ENCODE measurements at places on chromosomes 4 and X.

- DNase-seq: no peak
These were observed 27.6 kb downstream of the C4orf50 start for GRCh38 chr4:5990446-5991160.

- DNase-seq: no peak
These were observed 814.8 kb upstream of the GRID2 start for GRCh38 chr4:91488946-91489345.

DNA sequence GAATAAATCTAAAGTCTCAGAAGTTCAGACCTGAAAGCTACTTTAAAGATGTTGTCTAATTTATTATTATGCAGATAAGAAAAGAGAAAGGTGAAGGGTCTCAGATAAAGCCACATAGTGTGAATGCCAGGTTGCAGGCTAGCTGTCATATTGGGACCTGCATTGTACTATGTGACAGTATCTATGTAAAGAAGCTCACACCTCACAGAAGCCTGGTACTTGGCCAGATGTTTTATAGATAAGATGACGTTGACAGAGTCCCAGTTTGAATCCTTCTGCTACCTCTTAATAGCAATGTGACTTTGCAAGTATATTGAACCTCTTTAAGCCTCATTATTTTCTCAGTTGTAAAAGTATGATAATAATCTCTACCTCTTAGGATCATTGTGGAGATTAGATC lies 227.0 kb downstream of the SPRY1 start:
- DNase-seq: no peak

DNA sequence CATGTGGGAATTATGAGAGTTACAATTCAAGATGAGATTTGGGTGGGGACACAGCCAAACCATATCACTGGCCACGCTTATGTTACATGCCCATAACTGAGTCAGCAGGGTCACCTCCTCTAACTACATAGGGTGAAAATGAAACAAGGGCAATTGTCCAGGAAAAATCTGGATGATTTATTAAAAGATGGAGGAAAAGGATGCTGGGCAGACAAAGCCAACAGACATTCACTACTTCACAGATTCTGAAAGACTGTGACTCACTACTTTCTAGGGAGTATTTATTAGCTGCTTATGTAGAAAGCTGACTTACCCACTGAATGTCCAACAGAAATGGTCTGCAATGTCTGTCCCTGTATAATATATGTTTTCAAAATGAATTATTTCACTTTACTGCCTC lies 72.4 kb downstream of the APBB2 start:
- no peak for DNase-seq

GRCh38 chr4:185683896-185684295 lies 128.1 kb downstream of the SORBS2 start:
- no peak for DNase-seq

GRCh38 chr4:22677780-22678179 lies 15.0 kb upstream of the GBA3 start:
- DNase-seq: no peak

DNA sequence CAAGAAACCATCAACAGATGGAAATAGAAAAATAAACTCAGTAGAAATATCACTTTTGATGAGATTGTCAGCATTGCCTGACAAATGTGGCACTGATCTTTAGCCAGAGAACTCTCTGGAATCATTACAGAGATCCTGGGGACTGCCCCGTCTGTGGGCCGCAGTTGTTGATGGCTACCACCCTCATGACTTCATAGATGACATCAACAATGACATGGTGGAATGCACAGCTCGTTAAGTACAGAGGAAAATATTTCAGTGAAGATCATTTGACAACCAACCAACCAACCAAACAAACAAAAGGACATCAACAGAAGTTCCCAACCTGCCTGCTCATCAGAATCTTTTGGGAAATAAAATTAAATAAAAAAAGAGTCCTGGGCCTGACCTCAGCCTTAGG lies 132.6 kb downstream of the UCHL1 start:
- DNase-seq: no peak

GRCh38 chr4:140834839-140835495 lies 78.8 kb upstream of the TBC1D9 start:
- DNase-seq: no peak

DNA sequence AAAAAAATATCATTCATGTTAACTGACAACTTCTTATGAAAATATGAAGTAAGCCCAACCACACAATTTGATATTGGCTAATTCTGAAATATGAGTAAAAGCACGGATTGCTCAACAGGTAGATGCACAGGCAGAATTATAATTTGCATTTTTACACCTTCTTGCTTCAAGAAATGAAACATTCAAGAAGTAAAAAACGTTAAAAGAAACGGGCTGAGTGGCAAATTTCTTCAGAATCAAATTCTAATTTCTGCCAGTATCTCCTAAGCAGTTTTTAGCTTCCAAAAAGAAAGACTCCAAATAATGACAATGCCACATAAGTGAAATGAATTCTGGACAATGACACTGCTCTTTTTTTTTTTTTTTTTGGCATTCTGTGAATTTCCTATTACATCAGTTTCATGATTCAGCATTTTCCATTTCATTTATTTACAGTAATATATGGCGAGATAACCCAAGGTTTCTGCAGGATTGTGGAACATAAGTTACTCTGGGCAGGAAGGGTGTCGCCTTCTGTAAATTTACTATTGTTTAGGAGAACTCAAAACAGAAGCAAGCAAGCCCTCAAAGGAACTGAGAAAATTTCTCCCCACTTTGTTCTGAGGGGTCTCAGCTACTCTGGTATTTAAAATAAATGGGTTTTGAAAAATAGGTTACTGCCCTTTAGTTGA lies 1.4 kb downstream of the SEL1L3 start:
- DNase-seq: no peak

- no peak for DNase-seq
These were observed 354.0 kb downstream of the HS3ST1 start for GRCh38 chr4:11074581-11075241.

DNA sequence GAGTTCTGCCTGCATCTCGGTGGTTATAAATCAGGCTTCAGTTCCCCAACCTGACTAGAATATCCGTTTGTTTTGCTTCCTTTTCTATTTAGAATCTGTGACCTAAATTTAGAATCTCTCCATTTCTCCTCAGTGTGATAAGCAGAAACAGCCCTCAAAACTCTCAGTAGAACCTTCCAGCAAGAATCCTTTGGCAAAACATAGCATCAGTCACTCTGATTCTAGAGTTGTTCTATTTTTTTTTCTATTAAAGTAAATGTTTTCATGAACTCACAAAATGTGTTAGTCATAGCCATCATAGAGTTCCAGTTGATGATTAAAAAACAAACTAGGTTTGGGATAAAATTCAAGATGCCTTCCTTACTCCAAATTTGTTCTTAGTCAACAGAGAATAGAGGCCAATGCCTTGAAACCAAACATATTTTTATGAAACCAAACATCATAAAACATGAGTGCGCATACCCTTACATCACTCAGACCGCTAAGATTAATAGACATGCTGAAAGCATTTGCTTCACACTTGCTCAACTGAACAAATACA lies 13.2 kb upstream of the C1QTNF7 start:
- no peak for DNase-seq

- DNase-seq: no peak
These were observed 131.4 kb upstream of the ATP6AP2 start for GRCh38 chrX:40449396-40449795.

DNA sequence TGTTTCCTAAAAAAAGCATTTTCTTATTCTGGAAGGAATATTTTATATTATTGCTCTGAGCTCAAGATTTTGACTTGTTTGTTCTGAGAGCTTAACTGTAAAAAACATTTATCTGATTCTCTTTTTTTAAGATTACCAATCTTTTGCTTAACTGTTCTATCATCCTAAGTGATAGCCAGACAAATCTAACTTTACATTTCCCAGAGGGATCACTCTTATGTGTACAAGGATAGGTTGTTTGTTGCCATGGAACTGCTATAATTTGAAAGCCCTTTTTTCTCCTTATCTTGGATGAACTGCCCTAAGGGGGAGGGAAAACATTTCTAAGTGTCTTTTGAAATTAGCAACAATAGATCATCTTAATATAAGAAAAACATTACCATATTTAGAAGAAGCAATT lies 494.7 kb downstream of the TRAM1L1 start:
- no peak for DNase-seq

DNA sequence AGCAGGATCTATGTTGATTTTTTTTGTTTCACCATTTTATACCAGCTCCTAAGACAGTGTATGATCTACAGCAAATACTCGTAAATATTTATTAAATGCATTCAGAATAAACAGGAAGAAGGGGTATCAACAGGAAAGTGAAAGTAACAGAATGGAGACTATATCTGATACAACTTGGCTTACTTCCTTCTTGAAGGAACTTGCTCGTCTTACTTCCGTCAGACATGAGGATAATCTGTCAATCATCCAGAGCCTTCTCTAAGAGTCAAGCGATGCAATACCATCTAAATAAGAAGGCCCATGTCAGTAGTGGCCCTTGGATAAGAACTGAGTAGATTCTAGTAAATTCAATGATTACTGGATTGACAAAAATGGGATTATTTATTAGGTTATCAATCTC lies 84.2 kb downstream of the CAMK2D start:
- no peak for DNase-seq

DNA sequence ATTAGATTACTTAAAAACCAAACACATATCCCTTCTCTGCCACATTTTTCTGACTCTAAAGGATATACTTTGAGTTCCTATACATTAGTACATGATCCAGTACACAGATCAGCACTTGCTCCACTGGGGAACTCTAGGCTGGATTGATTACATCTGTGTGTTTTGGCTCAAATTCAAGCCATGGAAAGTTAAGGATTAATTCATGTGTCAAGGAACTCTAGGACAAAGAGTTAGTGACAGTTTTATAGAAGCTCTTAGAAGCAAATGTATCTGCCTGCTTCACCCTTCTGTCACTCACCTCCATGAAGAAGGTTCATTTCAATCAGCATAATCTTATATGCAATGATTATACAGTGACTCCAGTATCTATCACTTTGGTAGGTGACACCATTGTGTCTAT lies 43.2 kb downstream of the SCFD2 start:
- DNase-seq: no peak

- no peak for DNase-seq
These were observed 78.9 kb upstream of the SLC4A4 start for GRCh38 chr4:71259911-71260331.

DNA sequence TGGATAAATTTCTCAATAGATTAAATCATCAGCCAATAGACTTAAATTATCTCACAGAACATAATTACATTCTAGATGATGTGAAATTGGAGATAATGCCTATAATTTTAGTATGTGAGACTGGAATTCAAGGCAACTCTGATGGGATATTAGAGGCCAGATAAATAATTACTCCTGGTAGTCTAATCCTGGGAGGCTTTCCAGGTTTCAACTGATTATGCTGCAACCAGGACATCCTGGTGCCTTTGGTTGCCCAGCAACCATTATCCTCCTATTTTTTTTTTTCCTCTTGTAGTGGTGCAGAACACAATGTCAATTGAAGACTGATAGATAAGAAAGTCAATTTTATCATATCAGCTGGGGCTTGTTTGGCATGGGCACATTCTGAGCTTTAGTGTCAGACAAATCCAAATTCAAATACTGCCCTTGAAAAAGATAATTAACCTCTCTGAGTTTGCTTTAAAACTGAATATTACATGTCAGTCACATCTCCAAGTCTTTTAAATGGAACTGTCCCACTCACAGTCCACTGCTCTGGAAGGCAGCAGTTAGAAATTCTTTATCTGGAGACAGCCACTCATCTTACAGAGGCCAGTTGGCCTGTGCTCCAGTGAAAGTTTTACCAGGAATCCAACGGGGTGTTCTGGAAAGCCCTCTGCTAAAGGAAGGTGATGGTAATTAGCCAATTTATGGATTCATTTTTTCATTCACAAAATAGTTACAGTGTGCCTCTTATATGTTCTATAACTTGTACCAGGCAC lies 95.3 kb upstream of the GUCY1A1 start:
- DNase-seq: peak; percentile 33

DNA sequence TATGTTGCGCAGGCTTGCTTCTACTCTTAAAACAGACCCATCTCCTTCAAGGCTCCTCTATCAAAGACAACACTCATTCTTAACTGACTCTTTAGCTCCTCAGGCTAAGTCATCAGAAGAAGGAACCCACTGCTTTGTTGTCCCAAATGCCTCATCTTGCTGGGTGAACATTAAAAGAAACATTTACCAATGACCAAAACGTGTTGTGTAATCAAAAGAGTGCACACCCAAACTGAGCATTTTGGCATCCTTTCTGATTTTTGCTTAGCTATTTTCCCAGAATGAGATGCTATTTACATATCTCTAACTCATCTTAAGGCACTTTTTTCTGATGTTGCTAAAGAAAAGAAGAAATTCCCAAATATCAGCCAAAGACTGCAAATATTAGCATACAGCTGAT lies 131.7 kb upstream of the VCX3A start:
- DNase-seq: no peak

- DNase-seq: no peak
These were observed 199.3 kb downstream of the BMPR1B start for GRCh38 chr4:94957030-94957429.

DNA sequence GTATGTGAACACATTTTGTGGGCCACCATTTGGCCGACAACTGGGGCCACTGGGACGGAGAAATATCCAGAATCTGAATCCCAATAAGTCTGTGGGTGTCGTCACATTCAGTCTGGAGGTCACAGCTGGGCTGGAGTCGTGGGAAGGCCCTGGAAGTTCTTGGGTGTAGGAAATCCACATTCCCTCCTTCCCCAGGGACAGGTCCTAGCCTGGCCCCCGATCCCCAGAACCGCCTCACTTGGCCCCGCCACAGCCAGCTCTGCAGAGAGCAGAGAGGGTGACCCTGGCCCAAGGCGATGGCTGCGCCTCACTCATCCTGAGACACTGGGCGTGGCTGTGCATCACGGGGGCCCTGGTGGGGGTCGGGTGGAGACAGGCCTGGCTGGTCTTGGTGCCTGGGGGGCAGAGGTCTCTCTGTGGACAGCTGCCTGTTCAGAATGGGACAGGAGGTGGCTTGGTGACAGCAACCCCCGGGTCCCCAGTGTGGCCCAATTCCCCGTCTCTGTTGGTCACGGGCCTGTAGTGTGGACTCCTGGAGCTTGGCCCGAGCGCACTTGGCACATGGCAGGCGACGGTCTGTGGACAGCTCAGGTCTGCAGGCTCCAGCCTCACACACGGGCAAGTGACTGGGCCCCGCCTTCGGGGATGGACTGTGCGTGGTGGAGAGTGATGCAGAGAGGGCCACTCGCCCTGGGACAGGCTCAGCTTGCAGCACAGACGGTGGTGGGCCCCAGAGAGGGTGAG lies 16.4 kb downstream of the DOK7 start:
- DNase-seq: no peak

- DNase-seq: no peak
These were observed 12.4 kb downstream of the SMIM14 start for GRCh38 chr4:39626261-39626660.

- DNase-seq: no peak
These were observed 11.4 kb downstream of the SHROOM2 start for GRCh38 chrX:9797384-9798360.

GRCh38 chr4:97892592-97893266 lies 250.5 kb downstream of the STPG2 start:
- DNase-seq: no peak

GRCh38 chr4:65791111-65791811 lies 121.0 kb upstream of the EPHA5 start:
- DNase-seq: no peak

GRCh38 chr4:55609393-55609866 lies 17.4 kb upstream of the PDCL2 start:
- no peak for DNase-seq
